ENCODE measurements at places on chromosomes 5 and 9.
A peak's percentile ranks its signal among the peaks of the same experiment; 100 is the strongest.

- DNase-seq, result no peak
These were observed 5.9 kb downstream of the DPYSL3 start for GRCh38 chr5:147504011-147504410.

DNA sequence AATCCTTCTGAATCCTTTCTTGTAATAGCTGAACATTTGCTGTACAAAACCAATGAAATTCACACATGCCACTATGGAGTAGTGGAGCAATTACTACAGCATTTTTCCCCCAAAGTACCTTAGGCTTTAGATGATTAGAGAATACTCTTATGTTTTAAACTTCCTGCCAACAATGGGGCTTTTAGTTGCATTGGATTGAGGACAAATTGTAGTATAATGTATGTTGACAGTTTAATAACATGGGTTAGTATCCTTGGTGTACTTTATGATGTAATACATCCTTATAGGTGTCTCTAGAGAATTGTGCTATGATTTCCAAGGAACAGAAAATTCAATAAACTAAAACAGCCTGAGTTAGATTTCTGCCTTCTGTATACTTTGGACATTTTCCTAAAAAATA is 422.7 kb upstream of the GRAMD2B start:
- no peak for DNase-seq

DNA sequence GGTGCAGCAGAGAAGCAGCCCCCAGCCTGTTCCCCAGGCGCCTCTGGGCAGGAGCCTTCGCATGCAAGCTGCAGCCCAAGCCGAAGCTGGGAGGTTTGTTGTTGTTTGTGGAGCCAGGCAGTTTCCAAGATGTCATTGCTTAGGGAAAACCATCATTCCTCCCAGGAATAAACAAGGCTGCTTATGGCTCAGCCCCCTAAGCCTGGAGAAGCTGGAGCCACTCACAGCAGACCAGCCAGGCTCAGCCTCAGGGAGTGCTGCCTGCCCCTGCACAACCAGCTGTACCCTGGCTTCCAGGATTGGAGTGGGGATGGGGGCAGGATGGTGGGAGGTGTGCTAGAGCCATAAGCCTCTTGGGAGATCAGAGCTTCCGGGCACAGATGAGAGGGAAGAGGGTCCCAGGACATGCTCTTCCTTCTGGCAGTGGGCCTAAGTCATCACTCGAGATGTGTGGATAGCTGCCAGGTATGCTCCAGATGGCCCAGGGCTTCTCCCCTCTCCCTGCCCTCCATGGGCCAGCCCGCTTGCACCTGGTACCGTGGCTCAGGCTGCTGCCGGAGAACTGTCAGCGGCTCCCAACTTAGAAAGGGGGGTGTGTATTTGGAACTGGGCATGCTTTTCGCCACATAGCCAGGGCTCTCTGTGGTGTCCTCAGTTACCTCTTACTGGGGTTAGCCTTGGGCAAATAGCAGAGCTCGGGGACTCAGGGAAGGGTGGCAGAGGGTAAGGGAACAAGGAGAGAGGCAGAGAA is 105.2 kb downstream of the RGS3 start:
- DNase-seq, result no peak

- no peak for DNase-seq
These were observed 28.5 kb upstream of the CEP72 start for GRCh38 chr5:583645-584044.

DNA sequence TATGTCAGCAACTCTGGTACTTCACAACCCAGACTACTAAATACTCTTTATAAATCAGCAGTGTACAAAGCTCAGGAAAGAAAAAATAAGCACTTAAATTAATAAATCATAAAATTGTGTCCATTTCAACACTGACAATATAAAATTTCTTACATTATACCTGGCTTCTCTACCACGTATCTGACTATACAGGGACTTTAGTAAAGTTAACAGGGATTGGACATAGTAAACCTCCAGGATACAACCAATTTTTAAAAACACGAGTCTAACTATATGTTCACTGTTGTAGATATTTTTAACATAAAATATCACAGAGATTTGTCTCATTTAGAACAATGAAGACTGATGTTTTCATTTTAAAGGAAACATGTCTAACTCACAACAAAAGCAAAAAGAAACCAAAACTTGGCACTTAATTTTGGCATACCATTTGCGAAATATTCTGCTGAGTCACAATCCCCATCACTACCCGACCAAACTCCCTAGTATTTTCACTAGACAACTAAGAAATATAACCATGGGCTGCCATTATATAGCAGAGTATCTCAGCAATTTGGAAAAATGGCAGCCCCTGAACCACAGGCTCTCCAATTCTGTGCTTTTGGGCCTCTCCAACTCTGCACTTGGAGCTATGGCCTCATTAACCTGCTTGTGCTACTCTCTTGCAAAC is 14.4 kb downstream of the FAM169A start:
- no peak for DNase-seq

DNA sequence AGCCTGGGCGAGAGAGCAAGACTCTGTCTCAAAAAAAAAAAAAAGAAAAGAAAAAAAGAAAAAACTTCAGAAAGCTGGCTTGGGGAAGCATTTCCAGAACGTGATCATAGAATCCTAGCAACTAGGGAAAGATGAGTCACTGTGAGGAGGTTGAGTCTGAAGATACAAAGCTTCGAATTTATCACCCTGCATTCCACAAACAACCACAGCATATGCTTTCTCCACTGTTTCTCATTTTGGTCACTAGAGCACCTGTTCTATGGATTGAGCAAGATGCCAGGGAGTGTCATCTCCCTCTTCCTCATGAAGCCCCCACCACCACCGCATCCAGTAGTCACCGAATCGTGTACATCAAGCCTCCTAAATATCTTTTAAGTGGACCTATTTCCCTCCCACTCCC is 37.9 kb downstream of the SEMA5A start:
- no peak for DNase-seq

GRCh38 chr5:67434466-67434865 is 237.9 kb upstream of the CD180 start:
- DNase-seq, result no peak

- no peak for DNase-seq
These were observed 14.2 kb upstream of the PTGS1 start for GRCh38 chr9:122356627-122357026.

DNA sequence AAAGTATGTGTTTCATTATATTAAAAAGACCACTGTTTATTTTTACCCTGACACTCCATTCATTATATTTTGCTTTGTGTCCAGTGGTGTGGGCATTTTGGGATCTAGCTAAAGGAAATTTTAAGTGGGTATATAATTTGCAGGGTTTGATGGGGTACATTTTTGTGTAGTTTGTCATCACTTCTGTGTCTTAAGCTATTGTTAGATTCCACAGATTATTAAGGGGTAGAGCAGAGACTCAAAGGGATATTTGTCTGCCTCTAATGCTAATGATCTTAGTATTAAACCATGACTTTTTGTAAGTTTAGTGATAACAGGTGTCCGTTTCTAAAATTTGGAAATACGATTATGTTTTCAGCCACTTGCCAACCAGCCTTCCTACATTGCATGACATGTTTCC is 731.6 kb downstream of the BRINP1 start:
- DNase-seq, result no peak

- DNase-seq, result no peak
These were observed 133.6 kb downstream of the ATG10 start for GRCh38 chr5:82105457-82105856.

- no peak for DNase-seq
These were observed 15.7 kb downstream of the PIP5K1B start for GRCh38 chr9:68720656-68721313.

GRCh38 chr5:50325237-50325832 is 115.8 kb downstream of the EMB start:
- no peak for DNase-seq

- DNase-seq, result peak; percentile 35
These were observed 156.4 kb upstream of the RASEF start for GRCh38 chr9:83219154-83219923.

DNA sequence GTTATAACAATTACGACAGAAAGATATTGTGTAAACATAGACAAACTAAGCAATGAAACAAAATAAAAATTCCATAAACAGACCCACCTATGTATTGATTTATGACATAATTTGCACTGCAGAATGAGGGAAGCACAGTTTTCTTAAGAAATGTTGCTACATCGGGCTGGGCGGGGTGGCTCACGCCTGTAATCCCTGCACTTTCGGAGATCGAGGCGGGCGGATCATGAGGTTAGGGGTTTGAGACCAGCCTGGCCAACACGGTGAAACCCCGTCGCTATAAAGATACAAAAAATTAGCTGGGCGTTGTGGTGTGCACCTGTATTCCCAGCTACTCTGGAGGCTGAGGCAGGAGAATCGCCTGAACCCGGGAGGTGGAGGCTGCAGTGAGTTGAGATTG is 1344.4 kb upstream of the WWC1 start:
- DNase-seq, result no peak

DNA sequence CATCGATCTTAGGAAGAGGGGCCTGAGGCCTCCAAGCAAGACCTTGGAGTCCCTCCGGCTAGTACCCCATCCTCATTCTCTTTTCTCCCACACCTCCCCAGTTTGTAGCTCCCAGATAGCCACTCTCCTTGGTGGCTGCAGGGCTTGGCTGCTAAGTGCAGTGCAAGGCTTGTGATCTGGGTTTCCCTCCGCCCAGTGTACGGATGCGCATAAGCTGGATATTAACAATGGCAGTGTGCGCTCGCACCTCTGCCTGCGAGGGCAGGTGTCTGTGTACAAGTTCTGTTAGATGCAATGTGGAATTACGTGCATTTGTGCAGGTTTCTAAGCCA is 71.0 kb upstream of the TBCA start:
- DNase-seq, result no peak

DNA sequence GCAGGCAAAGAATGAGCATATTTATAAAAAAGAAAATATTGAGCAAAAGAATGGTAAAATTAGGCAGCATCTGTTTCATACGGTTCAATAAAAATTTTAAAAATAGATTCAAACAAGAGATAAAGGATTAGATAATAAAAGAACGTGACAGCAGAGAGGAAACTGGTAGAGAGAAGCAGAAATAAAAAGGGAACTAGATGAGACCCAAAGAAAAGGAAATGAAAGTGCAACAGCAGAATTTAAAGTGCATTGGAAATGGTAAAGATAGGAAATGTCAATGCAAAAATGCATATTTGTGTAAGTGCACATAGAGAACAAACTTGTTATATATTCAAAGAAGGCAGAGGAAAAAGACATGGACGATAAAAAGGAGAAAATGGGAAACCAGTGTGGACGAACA is 70.2 kb downstream of the SUSD1 start:
- no peak for DNase-seq

- no peak for DNase-seq
These were observed 106.3 kb downstream of the MEF2C start for GRCh38 chr5:88776692-88777091.

- DNase-seq, result no peak
These were observed 125.0 kb upstream of the MTAP start for GRCh38 chr9:21677387-21677786.

GRCh38 chr5:126368239-126368812 is 54.9 kb upstream of the GRAMD2B start:
- peak; percentile 84 for DNase-seq

DNA sequence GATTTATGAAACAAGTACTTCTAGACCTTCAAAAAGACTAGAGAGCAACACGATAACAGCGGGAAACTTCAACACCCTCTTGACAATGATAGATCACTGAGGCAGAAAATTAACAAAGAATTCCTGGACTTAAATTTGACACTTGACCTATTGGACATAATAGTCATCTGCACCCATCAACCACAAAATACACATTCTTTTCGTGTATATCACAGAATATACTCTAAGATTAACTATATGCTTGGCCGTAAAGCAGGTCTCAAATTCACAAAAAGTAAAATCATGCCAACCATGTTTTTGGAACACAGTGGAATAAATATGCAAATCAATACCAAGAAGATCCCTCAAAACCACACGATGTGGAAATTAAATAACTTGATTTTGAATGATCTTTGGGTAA is 559.4 kb downstream of the DNAH5 start:
- no peak for DNase-seq

- no peak for DNase-seq
These were observed 10.5 kb upstream of the SPATA31E1 start for GRCh38 chr9:87872079-87872624.

All from breast epithelium (tissue), 4 donors.